ENCODE measurements at places on chromosomes 4 and X. TPM values are rescaled to one million over a fixed set of nuclear protein-coding genes. Genes with fewer than 3 reads are reported as not detected.

The PNMA3 gene
- total RNA-seq: not detected

DNA sequence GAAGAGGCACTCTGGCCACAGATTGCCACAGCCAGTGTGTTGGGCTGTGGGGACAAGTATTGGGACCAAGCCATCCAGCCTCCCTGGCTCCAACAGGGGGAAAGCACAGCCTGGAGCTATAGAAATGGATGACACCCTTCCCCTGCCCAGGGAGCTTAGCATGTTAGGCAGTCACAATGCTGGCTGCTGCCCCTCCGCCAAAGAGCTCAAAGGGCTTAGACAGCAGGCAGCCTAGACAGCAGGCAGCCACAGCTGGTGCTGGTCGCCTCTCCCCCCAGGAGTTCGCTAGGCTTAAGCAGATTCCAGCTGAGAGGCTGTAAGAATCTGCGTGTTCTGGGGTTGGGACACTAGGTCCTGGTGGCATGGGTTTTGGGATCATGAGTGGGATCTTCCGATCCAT lies 94.5 kb upstream of the MXRA5 start:
- H3K4me1 ChIP-seq: no peaks in the 10 kb centered on the region
- no peaks in the 10 kb centered on the region for H3K36me3 ChIP-seq
- no peak overlapping the region for H3K27ac ChIP-seq
- no peaks in the 10 kb centered on the region for H3K27me3 ChIP-seq
- H3K4me3 ChIP-seq: no peak overlapping the region

- no peaks in the 10 kb centered on the region for H3K4me1 ChIP-seq
- H3K36me3 ChIP-seq: no peaks in the 10 kb centered on the region
- no peaks in the 10 kb centered on the region for H3K27me3 ChIP-seq
- H3K27ac ChIP-seq: no peak overlapping the region
- H3K4me3 ChIP-seq: no peak overlapping the region
These were observed 31.4 kb downstream of the VSIG4 start for GRCh38 chrX:66008328-66008970.

GRCh38 chr4:153488006-153488891 lies 22.1 kb downstream of the TMEM131L start:
- H3K27ac ChIP-seq: peak overlapping the region; percentile 75
- H3K36me3 ChIP-seq: no peaks in the 10 kb centered on the region
- no peaks in the 10 kb centered on the region for H3K27me3 ChIP-seq

DNA sequence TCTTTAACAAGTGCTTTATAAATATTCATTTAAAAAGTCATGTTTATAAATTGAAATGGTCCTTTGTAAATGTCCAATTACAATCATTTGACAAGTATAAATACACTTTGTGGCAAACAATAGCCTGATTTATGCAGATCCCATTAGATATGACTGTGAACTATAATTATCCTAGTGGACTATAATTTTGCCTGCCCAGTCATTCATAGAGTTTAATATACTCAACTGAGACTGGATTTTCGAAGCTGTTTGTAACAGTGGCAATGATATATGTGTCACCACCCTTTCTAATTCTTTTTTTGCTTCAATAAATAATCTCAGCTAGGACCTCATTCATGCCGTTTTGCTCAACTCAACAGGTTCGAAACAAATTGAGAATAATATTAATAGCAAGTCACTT lies 732.0 kb downstream of the PCDH18 start:
- H3K36me3 ChIP-seq: no peaks in the 10 kb centered on the region
- no peaks in the 10 kb centered on the region for H3K4me1 ChIP-seq
- no peaks in the 10 kb centered on the region for H3K27me3 ChIP-seq
- DNase-seq: no peak

DNA sequence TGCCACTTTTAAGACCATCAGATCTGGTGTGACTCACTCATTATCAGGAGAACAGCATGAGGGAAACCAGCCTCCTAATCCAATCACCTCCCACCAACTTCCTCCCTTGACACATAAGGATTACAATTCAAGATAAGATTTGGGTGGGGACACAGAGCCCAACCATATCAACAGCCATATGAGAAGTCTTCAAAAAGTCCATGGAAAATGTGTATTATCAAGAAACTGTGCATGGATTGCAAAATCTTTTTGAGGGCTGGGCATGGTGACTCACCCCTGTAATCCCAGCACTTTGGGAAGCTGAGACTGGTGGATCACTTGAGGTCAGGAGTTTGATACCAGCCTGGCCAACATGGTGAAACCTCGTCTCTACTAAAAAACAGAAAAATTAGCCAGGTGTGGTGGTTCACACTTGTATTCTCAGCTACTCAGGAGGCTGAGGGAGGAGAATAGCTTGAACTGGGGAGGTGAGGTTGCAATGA lies 17.8 kb upstream of the RPL39 start:
- DNase-seq: no peak
- no peaks in the 10 kb centered on the region for H3K27me3 ChIP-seq

DNA sequence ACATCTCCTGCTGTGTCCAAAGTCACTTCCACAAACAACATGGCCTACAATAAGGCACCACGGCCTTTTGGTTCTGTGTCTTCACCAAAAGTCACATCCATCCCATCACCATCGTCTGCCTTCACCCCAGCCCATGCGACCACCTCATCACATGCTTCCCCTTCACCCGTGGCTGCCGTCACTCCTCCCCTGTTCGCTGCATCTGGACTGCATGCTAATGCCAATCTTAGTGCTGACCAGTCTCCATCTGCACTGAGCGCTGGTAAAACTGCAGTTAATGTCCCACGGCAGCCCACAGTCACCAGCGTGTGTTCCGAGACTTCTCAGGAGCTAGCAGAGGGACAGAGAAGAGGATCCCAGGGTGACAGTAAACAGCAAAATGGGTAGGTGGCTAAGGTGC lies 123.9 kb downstream of the PDLIM5 start:
- no peak for DNase-seq
- H3K27me3 ChIP-seq: no peaks in the 10 kb centered on the region
- no peak overlapping the region for H3K4me3 ChIP-seq
- no peaks in the 10 kb centered on the region for H3K36me3 ChIP-seq
- no peak overlapping the region for H3K27ac ChIP-seq
- H3K4me1 ChIP-seq: no peaks in the 10 kb centered on the region

GRCh38 chrX:71623714-71624113 lies 5.4 kb upstream of the CXCR3 start:
- H3K4me1 ChIP-seq: peaks cover 9% of the 10 kb centered on the region
- no peak for DNase-seq
- no peak overlapping the region for H3K4me3 ChIP-seq
- H3K36me3 ChIP-seq: no peaks in the 10 kb centered on the region

Data from HCT116 (cell line).